ENCODE measurements at places on chromosomes 3 and 15.

DNA sequence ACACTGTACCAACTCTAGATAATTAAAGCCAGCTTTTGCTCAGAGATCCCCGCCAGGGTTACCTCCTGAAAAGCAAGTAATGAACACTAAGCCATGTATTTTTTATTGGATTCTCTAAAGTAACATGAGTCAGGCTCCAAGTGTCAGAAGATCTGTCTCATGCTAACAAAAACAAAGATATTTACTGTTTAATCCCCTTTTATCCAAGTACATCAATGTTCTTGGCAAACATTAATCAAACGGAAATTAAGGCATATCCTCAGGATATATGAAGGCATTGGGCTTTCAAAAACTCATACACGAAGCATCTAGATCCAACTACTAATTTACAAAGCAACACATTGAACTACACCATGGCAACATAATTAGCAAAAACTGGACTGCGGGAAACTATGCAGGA lies 37.2 kb downstream of the MYO5A start:
- no peak for DNase-seq

- DNase-seq, result peak; percentile 71
Measured at GRCh38 chr15:31327669-31328427, 1.2 kb downstream of the KLF13 start.

DNA sequence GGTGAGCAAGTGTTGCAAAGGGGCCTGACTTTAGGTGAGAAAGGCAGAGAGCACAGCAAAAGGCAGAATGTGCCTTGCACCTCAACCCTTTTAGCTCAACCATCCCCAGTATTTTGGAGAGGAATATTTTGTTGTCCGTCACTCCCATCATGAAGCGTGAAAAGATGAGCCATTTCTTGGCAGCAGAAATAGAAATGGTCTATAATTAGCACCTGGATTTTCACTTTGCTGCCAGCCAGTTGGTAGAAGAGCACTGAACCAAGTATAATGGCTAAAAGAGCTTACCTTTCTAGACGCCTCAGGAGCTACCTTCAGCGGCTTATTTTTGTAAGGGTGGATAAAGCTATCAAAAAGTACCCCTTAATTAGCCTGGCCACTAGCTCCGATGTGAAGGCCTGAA lies 406.7 kb downstream of the OCA2 start:
- DNase-seq, result no peak

DNA sequence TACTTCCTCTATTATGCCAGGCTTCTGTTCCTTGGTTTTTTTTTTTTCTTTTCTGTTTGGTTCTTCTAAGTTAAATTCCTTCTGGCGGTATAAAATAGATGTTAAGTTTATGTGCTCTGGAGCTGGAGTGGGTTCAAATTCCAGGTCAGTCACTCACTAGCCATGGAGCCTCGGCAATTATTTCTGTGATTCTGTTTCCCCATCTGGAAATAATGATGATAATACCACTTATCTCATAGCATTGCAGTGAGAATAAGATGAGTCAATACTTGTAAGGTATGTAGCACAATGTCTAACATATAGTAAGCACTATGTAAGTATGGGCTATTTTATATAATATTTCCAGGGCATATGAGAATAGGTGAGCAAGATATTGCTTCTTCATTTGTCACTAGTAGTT lies 33.2 kb upstream of the ZDHHC23 start:
- no peak for DNase-seq

- no peak for DNase-seq
Measured at GRCh38 chr3:117473981-117474538, 764.5 kb downstream of the TUSC7 start.

DNA sequence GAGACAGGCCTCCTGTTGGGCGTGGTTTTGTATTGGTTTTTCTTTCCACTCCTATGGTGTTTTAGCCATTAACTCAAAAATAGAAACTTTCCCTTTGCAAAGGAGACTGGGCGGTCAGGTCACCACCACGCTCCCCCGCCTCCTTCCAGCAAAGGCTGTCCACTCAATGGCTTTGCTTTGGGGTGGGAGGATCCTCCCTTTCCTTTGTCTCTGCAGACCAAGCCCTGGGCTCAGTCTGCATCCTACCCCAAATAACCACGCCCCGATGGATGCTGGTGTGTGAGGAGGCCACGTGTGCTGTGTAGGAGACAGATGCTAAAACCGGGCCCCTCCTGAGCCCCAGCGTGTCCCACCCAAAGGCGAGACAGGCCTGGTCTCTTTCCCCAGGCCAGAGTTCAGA lies 68.5 kb downstream of the GRIP2 start:
- no peak for DNase-seq

DNA sequence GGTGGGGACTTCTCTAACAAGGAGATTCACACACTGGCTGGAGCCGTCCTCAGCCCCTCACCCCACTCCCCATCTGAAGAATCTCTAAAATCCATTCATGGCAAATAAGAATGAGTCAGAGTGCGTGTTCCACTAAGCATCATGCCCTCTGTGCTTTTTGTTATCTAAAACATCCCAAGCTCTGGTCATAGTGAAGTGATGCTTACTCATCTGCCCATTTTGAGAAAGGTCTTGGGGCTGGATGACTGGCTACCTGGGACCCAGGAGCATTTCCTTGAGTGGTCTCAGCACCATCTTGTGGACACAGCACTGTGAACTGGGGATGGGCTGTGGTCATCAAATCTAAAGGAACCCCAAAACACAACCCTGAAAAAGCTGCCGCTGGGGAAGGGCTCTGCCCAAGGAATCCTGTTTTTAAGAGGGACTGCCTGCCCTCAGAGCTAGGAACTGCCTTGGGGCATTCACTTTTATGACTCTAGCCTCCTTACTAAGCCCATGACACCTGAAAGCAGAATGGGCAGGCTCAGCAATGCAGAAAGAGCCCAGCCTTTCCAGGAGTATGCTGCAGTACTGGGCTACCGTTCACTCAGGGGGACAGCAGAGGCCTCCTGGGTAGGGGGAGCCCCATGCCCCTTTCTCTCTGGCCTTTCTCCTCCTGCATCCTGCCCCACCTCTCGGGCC lies 53.5 kb downstream of the ZBTB38 start:
- no peak for DNase-seq

GRCh38 chr3:50495609-50496423 lies 7.6 kb downstream of the CACNA2D2 start:
- DNase-seq, result no peak

DNA sequence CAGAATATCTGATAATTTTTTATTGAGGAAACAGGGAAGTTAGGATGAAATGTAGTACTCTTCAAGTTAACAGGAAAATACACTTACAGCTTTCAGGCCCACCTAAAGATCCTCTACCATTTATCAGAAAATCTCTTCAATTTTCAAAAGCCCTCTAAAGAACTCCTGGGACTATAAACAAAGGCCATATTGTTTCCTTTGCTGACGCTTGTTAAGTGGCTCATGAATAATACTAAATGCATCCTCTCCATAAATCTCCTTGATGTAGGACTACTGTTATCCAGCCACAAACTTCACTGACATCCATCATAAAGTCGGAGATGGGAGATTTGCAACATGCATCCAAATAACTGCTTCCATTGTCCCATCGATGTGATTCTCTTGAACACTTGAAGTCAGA lies 326.5 kb downstream of the ZIC1 start:
- no peak for DNase-seq

DNA sequence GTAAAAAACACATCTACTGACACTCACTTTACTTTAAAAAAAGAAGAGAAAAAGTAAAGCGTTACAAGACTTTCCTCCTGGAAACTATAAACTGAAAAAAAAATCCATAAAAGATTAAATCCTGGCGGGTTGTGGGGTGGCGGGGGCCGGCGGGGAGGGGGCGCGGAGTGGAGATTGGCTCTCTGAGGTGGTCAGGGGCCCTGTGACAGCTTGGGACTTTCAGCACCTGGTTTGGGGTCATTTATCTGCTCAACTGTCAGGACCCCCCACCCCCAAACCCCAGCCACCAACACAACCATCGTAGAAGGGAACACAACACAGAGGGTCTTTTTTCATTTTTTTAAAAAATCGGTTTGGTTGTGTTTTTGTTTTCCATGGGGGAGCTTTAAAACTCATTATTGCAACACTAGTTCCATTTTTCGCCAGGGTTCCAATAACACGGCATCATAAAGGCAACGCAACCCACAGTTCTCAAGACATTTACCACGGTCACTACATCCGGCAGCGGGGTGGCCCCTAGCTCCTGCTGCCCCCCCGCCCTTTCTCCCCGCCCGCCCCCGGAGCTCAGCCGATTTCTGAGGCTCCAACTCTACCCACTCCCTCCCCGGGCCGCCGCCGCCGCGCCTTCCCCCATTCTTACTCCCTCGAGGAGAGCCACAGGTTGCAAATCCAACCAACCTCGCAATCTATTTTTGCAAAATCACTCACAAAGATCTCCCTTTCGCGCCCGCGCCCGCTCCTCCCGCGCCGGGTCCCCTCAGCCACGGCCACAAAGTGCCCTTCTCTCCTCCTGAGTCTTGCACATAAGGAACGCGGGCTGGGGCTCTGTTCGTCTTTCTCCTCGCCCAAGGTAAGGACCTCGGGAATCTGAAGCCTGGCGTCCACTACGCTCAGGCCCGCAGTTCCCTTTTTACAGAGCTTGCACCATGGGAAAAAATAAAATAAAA lies 1.8 kb downstream of the BCL6 start:
- peak; percentile 59 for DNase-seq

DNA sequence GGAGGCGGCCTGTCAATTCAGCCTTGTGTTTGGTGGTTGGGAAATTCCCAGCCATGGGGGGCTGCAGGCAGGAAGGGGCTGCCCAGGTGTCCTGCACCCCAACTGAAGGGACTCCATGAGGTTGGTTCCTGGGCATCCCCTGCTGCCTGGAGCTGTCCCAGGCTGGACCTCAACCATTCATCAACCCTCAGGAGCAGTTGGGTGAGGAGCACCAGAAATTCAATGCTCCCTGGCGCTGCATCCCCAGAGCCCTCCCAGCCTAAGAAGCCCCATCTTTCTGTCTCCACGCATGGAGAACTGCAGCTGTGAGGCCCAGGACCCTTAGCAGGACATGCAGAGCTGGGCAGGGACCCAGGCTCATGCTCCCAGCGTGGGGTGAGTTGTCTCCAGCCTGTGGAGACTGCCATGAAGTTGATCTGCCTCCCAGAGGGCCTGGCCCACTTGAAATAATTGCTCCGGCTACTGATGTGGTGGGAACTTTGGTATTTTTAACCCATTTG lies 8.0 kb upstream of the SEMA3B start:
- DNase-seq, result no peak

DNA sequence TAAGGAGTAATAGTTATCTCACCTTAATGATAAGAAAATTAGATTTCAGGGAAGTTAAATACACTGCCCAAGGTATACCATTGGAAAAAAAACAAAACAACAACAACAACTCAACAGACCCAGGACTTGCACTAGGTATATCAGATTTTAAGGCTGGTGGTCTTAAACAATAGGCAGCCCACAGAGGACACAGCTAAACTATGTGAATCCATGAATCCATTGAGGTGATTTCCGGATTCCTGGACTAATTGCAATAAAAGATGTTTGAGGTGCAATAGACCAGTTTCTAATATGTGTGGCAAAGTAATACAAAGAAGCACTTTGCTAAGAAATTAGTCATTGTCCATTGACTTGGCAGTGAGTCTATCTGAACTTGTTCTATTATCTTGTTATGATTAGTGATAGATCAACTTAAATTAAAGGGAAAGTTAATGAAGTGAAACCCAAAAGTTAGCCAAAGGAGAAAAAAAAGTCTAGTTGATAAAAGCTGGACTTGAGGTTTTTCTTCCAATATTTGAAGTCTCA lies 60.9 kb upstream of the MAGI1 start:
- no peak for DNase-seq

GRCh38 chr15:98855815-98856531 lies 151.6 kb downstream of the PGPEP1L start:
- no peak for DNase-seq

- no peak for DNase-seq
Measured at GRCh38 chr3:65889707-65890099, 149.0 kb downstream of the MAGI1 start.

GRCh38 chr3:129379582-129380358 lies 48.7 kb downstream of the EFCAB12 start:
- no peak for DNase-seq

DNA sequence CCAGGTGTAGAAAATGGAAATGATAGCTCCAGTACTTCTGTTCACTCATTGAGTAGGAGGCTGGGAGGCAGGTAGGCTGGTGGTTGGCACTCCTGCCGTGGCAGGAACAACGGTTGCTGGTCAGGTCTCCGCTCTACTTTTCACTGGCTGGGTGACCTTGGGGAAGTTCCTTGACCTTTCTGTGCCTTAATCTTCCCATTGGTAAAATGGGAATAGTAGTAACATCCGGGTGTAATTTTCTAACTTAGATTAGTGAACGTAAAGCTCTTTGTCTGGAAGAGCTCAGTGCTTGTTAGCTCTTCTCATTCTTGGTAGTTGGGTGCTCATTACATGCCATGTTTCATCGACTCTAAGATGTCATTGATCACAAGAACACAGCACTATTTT lies 45.8 kb upstream of the FLNB start:
- DNase-seq, result no peak

GRCh38 chr3:103690536-103690935 lies 1255.7 kb downstream of the ZPLD1 start:
- no peak for DNase-seq

GRCh38 chr3:188286087-188286513 lies 132.1 kb downstream of the LPP start:
- peak; percentile 51 for DNase-seq

- DNase-seq, result no peak
Measured at GRCh38 chr15:95111969-95112368, 880.6 kb downstream of the MCTP2 start.

DNA sequence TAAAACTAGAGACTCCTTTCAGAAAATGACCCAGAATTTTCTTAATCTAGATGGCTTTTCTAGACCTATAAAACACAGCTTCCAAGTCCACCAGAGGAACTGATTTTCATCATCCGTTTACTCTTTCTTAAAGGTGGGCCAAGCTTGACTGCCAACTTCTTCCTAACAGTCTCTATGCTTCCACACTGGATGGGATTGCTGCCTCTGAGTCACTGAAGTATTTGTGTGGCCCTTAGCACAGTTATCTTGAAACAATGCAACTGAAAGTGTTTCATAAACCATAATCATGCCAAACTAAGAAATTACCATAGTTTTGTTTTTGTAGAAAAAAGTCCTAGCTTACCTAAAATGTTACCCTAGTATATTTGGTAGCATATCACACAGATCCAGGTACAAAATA lies 985.7 kb downstream of the TUSC7 start:
- no peak for DNase-seq

- no peak for DNase-seq
Measured at GRCh38 chr15:27622371-27622770, 476.7 kb downstream of the OCA2 start.

GRCh38 chr15:60137711-60138396 lies 133.7 kb downstream of the FOXB1 start:
- no peak for DNase-seq

GRCh38 chr3:152209776-152210175 lies 59.0 kb upstream of the MBNL1 start:
- peak; percentile 62 for DNase-seq

DNA sequence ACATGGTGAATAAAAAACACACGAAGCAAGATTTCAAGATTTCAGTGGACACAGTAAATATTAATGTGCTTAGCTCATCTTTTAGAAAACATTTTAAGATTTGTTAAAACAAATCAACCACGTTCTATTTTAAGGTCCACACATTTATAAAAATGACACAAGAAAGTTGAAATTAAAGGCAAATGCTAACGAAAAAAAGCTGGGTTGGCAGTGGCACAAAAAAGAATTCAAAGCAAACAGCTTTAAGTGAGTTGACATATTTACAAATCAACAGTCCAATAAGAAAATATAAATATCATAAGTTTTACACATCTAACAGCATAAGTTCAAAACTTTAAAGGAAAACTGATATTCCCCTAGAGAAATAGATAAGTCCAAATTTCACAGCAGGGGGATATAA lies 430.4 kb upstream of the CCDC54 start:
- DNase-seq, result no peak
